SK-N-SH treated with all-trans-retinoic acid at 6 μM for 48 hours (cell line): ENCODE measurements at places on chromosomes 7 and 10.
A peak's percentile ranks its signal among the peaks of the same experiment; 100 is the strongest.

GRCh38 chr7:43669286-43670081, 59.8 kb downstream of the COA1 start:
- no peak for ATAC-seq

DNA sequence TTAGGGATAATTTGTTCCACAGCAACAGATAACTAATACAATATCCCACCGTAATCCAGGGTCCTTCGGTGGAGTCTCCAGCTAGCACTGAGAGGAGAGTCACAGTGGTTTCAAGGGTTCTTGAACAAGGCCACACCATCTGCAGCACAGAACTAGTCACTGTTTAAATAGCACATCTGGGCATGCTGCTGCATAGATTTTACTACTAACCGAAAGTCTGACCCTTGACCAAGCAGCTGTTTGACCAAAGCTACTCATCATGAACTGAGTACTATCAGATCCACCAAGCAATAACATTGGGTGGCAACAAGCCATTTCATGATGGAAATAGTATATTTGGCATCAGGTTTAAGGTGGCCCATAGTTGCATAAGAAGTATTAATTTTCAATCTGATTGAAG, 53.2 kb downstream of the ANKMY2 start:
- no peak for ATAC-seq

- no peak for ATAC-seq
These were observed 77.1 kb upstream of the DUSP5 start for GRCh38 chr10:110420401-110421193.

- no peak for ATAC-seq
These were observed 494.4 kb downstream of the TCERG1L start for GRCh38 chr10:130817046-130817624.

- no peak for ATAC-seq
These were observed 22.9 kb upstream of the AOC1 start for GRCh38 chr7:150829426-150829825.

- peak; percentile 84 for ATAC-seq
These were observed 7.3 kb upstream of the KLHDC10 start for GRCh38 chr7:130063036-130063435.

- ATAC-seq: no peak
These were observed 3.6 kb downstream of the CAMK2B start for GRCh38 chr7:44321796-44322195.

DNA sequence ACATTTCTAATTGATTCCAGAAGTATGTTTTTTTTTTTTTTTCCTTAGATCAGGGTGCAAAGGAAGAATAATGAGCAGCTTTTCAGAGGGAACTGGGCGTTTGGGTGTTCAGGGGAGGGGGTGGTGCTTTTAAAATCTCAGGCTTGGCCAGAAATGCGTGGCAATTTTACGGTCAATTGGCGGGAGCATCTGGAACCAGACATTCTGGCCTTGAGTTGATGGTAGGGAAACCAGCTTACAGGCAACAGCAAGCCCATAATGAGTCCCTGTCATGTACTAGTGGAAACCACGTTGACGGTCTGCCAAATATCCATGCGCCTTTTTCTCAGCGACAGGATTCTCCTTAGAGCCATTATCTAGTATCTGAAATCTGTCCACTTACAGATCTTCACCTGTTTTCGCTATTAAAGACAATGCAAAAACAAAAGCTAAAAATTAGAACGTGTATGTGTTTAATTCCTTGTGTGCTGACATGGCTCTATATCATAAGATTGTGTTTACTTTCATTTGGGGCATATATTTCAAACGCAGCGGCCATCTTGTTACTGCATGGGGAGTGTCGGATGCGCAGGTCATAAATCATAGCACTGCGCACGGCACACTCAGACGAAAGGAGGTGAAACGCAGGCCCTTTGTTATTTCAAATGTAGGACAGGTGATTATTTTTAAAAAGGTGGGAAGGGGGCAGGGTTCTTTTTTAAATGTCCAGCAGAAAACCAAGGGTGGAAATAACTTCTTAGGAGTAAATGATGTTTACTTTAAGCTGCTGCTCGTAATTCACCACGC, 209.2 kb downstream of the AGMO start:
- no peak for ATAC-seq
